Ascending aorta (tissue), 2 donors: ENCODE measurements at places on chromosomes 6 and 20. TPM values are rescaled to one million over a fixed set of nuclear protein-coding genes. Genes with fewer than 3 reads are reported as not detected.

GRCh38 chr6:6738922-6739716, 150.6 kb downstream of the LY86 start:
- no peak for DNase-seq
- no peak overlapping the region for H3K27ac ChIP-seq
- H3K27me3 ChIP-seq = no peaks in the 10 kb centered on the region
- H3K4me1 ChIP-seq = no peaks in the 10 kb centered on the region
- no peak overlapping the region for H3K4me3 ChIP-seq

The HLA-DRB5 gene
- 19.9 TPM for total RNA-seq

The VSTM2L gene
- 1.1 TPM for total RNA-seq

GRCh38 chr20:20286061-20286460, 81.8 kb upstream of the INSM1 start:
- no peak overlapping the region for H3K27ac ChIP-seq
- H3K27me3 ChIP-seq = no peaks in the 10 kb centered on the region
- no peaks in the 10 kb centered on the region for H3K4me1 ChIP-seq
- H3K4me3 ChIP-seq = no peak overlapping the region
- DNase-seq = no peak
- no peaks in the 10 kb centered on the region for H3K36me3 ChIP-seq

DNA sequence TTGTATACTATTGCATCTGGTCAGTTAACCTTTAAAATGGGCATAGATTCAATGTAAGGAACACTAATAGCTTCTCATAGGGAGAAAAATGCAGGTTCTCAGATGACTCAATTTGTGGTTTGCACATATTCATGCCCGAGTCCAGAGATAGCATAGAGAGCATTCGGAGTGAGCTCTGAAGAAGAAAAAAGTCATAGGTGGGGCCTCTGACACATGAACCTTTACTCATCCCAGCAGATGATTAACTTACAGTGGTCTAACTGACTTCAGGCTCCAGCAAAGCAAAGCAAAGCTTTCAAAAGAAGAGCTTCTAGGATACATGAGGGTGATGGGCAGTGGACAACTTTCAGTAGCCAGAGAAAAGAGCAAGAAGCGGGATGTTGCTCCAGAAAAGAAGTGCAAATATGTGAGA, 55.3 kb upstream of the BTN3A2 start:
- no peak overlapping the region for H3K4me3 ChIP-seq
- H3K36me3 ChIP-seq = no peaks in the 10 kb centered on the region
- H3K4me1 ChIP-seq = peaks cover 2% of the 10 kb centered on the region
- H3K27ac ChIP-seq = no peak overlapping the region
- no peak for DNase-seq

DNA sequence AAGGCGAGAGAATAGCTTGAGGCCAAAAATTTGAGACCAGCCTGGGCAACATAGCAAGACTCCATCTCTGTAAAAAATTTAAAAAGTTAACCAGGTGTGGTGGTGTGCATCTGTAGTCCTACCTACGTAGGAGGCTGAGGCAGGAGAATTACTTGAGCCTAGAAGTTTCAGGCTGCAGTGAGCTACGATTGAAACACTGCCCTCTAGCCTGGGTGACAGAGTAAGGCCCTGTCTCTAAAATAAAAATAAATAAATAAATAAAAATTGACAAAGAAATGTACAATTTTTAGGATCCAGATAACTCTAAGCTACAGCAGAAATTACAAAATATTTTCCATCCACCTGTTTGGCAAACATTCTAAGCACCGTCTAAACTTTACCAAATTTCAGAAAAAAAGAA, 941.0 kb upstream of the ADGRB3 start:
- DNase-seq = no peak
- H3K27ac ChIP-seq = no peak overlapping the region
- H3K4me3 ChIP-seq = no peak overlapping the region

DNA sequence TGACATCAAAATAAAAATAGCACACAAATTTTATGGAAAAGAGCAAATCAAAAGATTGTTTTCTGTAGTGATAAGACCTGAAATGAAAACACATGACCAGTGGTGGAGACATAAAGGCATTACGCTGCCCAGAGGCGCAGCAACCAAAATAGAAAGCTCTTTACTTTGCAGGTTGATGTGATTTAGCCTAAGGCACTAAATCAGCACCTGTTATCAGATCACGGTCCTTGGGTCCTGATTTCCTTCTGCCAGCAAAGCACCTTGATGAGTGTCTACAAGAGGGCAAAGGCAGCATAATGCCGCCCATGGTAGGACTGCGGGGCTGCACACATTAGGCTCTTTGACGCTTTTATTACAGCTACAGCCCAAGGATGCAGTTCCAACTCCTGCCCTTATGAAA, 19.3 kb upstream of the RAMACL start:
- H3K27ac ChIP-seq = no peak overlapping the region
- H3K27me3 ChIP-seq = no peaks in the 10 kb centered on the region
- H3K36me3 ChIP-seq = no peaks in the 10 kb centered on the region
- DNase-seq = no peak
- H3K4me3 ChIP-seq = no peak overlapping the region

DNA sequence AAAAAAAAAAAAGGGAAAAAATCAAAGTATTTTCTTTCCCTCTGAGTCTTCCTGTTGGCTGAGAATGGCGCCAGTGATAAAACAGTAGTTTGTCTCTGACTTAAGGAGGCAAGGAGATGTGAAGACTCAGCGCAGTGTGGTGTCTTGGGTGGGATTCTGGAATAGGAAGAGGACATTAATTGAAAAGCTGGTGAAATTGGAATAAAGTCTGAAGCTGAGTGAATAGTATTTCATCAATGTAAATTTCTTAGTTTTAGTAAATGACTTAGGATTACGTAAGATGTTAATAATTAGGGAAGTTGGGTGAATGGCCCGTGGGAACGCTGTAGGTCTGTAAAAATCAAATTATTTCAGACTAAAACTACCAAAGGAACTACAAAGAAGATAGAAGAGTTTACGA, 122.8 kb upstream of the ZNF217 start:
- H3K27ac ChIP-seq = no peak overlapping the region
- H3K4me1 ChIP-seq = no peaks in the 10 kb centered on the region
- no peak for DNase-seq
- H3K36me3 ChIP-seq = no peaks in the 10 kb centered on the region
- no peaks in the 10 kb centered on the region for H3K27me3 ChIP-seq
- no peak overlapping the region for H3K4me3 ChIP-seq

GRCh38 chr20:17304774-17305173, 77.9 kb downstream of the PCSK2 start:
- H3K36me3 ChIP-seq = no peaks in the 10 kb centered on the region
- H3K27ac ChIP-seq = no peak overlapping the region
- no peak overlapping the region for H3K4me3 ChIP-seq
- DNase-seq = no peak
- no peaks in the 10 kb centered on the region for H3K27me3 ChIP-seq

- H3K4me1 ChIP-seq = no peaks in the 10 kb centered on the region
- H3K36me3 ChIP-seq = no peaks in the 10 kb centered on the region
- no peak overlapping the region for H3K27ac ChIP-seq
- H3K4me3 ChIP-seq = no peak overlapping the region
Observed at GRCh38 chr20:22442318-22442717, 142.1 kb downstream of the FOXA2 start.

DNA sequence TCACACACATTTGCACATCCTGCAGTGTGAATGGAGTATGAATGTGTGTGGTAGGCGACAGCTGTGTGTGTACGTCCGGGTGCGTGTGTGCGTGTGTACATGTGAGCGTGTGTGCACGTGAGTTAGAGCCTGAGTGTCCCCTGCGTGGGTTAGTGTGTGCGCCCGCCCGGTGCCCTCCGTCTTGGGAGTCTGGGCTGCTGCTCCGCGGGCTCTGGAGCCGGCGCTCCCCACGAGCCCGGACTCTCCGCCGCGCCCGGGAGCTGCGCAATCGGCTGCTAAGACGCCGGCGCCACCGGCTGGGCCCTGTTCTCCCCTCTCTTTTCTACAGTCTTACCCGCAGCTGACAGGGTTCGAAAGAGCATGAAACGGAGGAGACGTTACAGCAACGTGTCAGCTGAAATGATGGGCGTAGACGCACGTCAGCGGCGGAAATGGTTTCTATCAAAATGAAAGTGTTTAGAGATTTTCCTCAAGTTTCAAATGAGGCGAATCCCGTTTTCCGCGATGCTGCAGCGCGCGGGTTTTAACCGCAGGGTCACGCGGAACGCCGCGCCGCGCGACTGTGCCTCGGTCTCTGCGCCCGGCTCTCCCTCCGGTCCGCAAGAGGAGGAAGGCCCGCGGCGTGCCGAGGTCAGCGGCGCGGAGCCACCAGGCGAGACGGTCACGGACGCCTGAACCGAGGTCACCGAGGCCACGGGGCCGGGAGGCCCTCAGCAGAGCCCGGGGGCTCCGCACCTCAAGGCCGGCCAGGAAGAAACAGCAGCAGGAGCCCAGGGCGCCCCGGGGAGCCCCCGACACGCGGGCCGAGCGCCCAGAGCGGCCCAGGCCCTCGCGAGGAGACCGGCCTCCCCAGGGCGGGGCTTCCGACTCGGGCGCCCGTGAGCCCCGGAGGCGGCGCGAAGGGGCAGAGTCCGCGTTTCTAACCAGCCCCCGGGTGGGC, 95.3 kb upstream of the BHLHE23 start:
- peak overlapping the region; percentile 73 for H3K4me3 ChIP-seq
- H3K27me3 ChIP-seq = no peaks in the 10 kb centered on the region
- no peaks in the 10 kb centered on the region for H3K36me3 ChIP-seq
- peak; percentile 66 for DNase-seq

The C20orf144 gene
- not detected for total RNA-seq

DNA sequence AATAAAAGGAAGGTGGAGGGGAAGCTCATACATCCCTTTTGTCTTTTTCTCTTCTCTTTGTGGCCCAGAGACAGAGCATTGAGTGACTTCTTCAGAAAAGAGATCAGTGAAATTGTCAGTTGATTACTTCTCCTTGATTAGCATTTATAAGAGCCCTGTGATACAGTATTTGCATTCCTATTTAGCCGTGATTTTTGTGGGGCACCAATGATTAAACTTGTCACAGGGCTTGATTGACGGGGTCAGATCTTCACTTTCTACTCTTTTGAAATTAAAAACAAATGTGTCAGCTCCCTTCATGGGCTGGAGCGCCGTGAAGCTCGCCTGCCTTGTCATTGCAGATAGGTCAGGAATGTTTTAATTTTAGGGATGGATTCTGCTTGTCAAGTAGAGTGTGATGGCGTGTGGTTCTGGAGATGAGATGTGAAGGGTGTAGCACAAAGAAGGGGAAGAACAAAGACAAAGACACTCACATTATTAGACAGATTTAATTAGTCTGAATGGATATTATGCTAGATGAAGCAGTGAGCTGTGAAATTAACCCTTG, 166.8 kb downstream of the ZNF217 start:
- no peaks in the 10 kb centered on the region for H3K4me1 ChIP-seq
- H3K36me3 ChIP-seq = no peaks in the 10 kb centered on the region
- no peak overlapping the region for H3K27ac ChIP-seq
- DNase-seq = no peak
- H3K4me3 ChIP-seq = no peak overlapping the region

The HLA-G gene
- total RNA-seq = not detected

DNA sequence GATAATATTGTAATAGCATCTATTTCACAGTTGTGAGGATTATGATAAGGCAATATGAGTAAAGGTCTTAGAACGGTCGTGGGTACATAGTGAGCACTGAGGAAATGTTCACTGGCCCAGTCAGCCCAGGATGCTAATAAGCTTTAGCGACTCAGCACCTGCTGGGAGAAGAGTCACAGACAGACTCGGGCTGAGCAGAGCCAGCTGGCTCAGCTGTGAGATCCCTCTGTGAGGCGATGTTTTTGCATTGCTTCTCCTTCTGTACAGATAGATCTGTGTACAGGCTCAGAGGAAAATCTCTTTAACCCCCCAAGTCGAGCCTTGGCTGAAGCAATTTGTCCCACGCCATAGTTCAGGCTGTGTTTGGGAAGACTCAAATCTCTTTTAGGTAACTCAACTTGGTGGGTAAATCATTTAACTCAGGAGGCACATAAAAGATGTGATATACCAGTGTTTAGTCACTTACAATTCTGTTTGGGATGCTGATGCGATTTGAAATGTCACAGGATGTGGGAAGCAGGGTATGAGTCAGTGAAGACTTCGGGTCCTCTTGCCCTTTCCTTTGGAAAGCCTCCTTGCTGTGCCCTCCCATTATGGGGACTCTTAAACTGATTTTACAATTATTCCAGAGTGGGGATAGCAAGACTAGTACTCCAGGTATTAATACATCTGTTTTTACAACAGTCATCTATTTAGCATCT, 53.1 kb downstream of the PHACTR1 start:
- no peaks in the 10 kb centered on the region for H3K36me3 ChIP-seq
- DNase-seq = no peak
- no peak overlapping the region for H3K27ac ChIP-seq

The MCM3 gene
- total RNA-seq = 44.6 TPM

DNA sequence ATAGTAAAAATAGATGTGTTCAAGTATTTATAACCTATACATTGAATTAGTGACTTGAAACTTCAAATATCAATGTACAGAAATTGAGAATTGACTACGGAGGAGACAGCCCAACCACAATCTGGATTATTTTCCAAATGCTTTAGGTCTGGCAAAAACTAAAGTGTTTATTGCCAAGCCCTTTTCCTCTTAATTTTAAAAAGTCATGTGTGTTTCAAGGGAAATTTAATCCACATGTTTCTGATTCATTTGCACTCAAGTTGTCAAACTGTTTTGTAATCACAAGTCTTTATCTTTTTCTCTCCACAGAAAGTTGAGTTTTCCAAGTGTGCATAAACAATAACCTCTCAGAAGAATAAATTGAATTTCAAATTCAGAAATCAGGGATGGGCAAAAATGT, 350.8 kb upstream of the RSPO3 start:
- H3K27ac ChIP-seq = no peak overlapping the region
- no peak for DNase-seq
- no peaks in the 10 kb centered on the region for H3K4me1 ChIP-seq
- H3K36me3 ChIP-seq = no peaks in the 10 kb centered on the region

DNA sequence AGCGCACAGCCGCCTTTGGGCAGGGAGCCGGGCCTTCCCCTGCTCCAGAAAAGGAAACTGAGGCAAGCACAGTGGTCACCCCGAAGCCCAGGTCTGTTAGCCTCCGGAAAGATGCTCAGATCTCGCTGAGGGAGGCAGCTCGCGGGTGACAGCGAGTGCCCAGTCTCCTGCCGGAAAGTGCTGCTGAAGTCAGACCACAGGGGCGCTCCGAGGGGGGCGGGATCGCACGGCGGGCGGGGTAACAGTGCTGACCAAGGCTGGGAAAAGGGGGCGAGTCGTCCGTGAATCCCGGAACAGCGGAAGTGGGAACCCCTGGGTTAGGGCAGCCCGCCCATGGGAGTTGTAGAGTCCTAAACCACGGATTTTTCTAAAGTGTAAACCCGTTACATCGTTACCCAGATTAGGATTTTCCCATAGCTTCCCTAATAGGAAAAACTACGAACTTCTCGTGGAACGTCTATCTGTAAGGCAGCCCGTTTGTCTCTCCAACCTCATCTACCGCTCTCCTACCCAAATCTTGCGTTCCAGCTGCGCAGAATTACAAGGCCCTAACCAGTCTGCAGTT, 504 bp downstream of the VPS16 start:
- H3K4me1 ChIP-seq = peaks cover 5% of the 10 kb centered on the region
- H3K4me3 ChIP-seq = peak overlapping the region; percentile 73
- no peaks in the 10 kb centered on the region for H3K36me3 ChIP-seq
- H3K27me3 ChIP-seq = no peaks in the 10 kb centered on the region
- H3K27ac ChIP-seq = peak overlapping the region; percentile 86
- peak; percentile 88 for DNase-seq

The OR12D3 gene
- not detected for total RNA-seq

- no peak overlapping the region for H3K27ac ChIP-seq
- DNase-seq = no peak
- H3K27me3 ChIP-seq = no peaks in the 10 kb centered on the region
- H3K4me1 ChIP-seq = no peaks in the 10 kb centered on the region
- H3K36me3 ChIP-seq = no peaks in the 10 kb centered on the region
Observed at GRCh38 chr6:136012198-136012887, 160.8 kb downstream of the PDE7B start.

The PTCRA gene
- not detected for total RNA-seq

GRCh38 chr20:51496964-51497363, 45.6 kb downstream of the NFATC2 start:
- no peak for DNase-seq
- H3K4me1 ChIP-seq = peaks cover 13% of the 10 kb centered on the region
- H3K27ac ChIP-seq = no peak overlapping the region
